ENCODE measurements at places on chromosomes 2 and 18. TPM values are rescaled to one million over a fixed set of nuclear protein-coding genes. Genes with fewer than 3 reads are reported as not detected.
A peak's percentile ranks its signal among the peaks of the same experiment; 100 is the strongest.

The GALNT13 gene
- total RNA-seq = not detected

The TUBB8B gene
- not detected for total RNA-seq

The NMUR1 gene
- total RNA-seq = not detected

The IMPACT gene
- total RNA-seq = 35.9 TPM

The DDX1 gene
- total RNA-seq = 107 TPM

The SLC9A2 gene
- not detected for total RNA-seq

The KIF1A gene
- total RNA-seq = not detected

The SPC25 gene
- 6.4 TPM for total RNA-seq

DNA sequence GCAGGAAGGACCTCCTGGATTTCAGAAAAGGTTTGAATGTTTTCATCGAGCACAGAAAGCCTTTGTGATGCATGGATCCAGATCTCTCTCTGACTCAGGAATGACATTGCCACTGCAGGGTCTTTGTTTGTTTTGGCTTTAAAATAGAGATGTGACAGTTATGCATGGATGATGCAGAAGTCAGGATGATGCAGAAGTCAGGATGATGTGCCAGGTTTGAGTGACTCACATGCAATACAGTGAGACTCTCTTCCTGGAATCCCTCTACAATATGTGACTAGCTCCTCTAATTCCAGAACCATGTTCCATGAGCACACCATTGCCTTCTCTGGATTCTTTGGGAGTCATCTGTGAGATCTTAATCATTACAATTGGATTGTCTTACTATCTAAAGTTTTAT, 177.9 kb upstream of the RAB6C start:
- DNase-seq = peak; percentile 7

DNA sequence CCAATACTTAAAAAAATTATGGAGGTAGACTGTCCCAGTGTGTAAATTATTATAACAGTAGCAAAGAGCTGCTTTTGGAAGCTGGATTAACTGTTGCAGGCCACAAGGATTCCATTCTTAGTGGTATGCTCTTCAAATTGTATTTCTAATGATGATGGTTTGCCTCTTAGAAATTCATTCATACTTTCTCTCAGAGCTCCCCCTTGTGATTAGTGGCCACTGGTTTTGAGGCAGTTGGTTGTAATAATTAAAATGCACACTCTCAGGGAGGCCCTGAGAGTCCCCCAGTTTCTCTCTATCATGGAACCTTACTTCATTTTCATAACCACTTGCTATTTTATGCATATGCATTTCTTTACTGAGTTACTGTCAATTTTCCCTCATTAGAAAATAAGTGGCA, 122.5 kb downstream of the PLA2R1 start:
- DNase-seq = peak; percentile 27

- no peak for DNase-seq
Observed at GRCh38 chr2:53381271-53381670, 386.3 kb upstream of the CHAC2 start.

DNA sequence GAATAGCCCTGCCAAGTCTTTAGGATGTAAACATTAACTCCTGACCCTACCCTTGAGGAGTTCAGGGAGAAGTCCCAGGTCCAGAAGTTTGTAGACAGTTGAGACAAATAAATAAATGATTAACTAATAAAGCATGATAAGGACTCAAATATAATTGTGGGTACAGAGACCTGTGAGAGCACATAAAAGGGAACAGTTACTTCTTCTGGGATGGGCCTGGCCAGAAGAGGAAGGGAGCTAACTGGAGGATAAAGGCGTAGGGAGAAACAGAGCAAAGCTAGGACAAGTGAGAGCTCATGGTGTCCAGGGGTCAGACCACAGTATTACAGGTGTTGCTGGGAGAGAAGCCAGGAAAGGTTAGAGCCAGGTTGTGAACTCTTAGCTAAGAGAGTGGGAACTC, 3.0 kb downstream of the LCLAT1 start:
- no peak for DNase-seq

GRCh38 chr2:164739966-164740365, 101.7 kb downstream of the COBLL1 start:
- DNase-seq = peak; percentile 65

GRCh38 chr2:25481381-25482300, 139.9 kb upstream of the DNMT3A start:
- peak; percentile 12 for DNase-seq

GRCh38 chr2:219961947-219962498, 334.6 kb downstream of the SLC4A3 start:
- DNase-seq = no peak

DNA sequence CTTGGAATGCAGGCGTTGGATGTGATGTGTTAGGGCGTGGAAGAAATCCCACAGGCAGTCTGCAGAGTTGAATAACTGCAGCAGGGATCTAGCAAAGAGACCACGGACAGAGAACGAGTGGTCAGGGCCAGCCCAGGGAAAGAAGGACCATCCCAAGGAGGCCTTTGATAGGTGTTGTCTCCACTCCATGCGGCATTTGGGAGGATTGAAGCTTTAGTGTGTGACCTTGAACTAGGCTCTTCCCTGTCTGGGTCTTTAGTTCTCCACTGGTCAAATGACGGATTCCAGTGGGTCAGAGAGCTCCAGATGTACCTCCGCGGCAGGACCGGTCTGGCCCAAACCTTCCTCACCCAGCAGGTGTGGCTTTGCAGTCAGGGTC, 18.4 kb downstream of the GREB1 start:
- DNase-seq = no peak

DNA sequence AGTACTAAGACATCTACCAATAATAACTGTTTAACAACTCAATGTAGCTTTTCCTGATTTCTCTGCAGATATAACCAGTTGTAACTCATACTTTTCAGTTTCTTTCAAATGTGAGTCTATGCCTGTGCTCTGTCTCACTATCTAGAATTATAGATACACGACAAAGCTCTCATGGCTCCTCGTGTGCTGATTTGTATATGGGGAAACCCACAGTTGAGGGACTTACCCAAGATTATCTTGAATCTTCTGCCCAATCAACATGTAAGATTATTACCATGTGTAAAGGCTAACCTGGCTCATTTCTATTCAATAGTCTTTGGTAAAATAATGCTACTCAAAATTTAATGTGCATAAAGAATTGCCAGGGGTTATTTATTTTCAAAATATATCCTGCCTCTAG, 554.4 kb downstream of the FBXO15 start:
- DNase-seq = no peak

- no peak for DNase-seq
Observed at GRCh38 chr2:180733330-180733729, 247.1 kb upstream of the UBE2E3 start.

- DNase-seq = no peak
Observed at GRCh38 chr2:930935-931334, 19.7 kb upstream of the SNTG2 start.

DNA sequence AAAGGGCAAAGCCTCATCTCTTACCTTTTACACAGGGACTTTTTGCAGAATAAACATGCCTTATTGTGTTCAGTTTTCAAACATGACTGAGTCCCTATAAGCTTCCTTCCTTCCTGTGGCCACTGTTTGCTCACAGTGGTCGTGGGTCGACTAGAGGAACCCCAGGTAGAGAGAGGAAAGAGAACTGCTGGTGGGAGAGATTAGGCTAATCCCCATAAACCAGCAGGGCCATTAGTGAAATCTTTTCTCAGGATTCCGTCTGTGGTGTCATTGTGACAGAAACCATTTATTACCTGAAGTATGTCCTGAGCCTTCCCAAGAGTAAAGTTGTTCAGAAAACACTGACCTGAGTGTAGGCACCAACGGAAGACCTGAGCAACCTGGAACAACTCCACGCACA, 21.3 kb upstream of the BOD1L2 start:
- no peak for DNase-seq

DNA sequence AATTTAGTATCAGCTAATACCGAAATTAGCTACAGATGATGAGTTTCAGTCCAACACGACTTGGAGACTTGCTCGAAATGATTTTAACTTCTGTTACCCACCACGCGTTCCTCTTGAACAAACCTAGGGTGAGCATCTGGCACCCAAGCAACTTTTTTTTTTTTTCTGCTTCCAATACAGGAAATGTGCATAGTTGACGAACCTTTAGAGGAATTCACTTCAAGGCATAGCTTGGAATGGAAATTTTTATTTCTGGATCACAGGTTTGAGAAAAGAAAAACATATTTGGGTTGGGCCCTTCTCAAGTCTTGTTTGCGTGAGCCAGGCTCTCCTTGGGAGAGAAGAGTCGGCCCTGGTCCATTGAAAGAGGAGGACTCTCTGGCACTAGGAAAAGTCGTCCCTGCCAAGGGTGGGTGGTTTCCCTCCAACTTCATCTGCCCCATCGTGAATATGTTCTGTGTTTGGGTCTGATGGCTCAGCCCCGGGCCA, 37.4 kb upstream of the RPL31 start:
- no peak for DNase-seq

DNA sequence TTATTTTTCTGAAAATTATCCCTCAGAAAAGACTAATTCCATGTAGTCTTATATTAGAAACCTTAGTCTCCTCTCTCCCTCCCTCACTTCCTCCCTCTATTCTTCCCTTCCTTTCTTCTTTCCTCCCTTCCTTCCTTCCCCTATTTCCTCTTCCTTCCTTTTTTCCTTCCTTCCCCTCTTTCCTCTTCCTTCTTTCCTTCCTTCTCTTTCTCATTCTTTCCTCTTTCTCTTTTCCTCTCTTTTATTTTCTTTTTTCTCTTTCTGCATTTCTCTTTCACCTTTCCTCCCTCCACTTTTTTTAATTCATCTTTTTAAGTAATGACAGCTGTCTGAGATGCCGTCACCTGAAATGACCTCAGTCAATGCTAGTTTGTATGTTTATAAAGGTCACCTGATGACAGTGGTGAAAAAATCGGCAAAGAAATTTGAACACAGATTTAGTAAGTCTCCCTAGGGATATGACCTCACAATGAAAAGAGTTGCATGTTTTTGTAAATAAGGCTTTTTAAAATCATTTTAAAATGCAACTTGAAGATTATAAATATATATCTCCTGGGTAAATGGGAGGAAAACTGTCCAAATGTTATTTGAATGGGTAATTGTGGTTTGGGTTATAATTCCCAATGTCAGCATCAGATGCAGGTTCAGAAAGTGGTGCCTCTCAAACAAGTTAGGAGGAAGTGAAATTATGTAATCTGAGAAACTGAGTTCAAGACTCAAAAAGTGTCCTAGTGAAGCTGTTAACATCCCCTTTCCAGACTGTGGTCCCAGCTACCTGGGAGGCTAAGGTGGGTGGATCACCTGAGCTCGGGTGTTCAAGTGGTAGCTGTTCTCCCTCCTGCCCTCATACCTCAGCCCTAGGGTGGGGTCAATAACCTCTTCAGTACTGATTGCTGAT, 90.3 kb upstream of the ST3GAL5 start:
- DNase-seq = no peak

GRCh38 chr2:230161184-230161583, 58.6 kb downstream of the SP110 start:
- peak; percentile 65 for DNase-seq

DNA sequence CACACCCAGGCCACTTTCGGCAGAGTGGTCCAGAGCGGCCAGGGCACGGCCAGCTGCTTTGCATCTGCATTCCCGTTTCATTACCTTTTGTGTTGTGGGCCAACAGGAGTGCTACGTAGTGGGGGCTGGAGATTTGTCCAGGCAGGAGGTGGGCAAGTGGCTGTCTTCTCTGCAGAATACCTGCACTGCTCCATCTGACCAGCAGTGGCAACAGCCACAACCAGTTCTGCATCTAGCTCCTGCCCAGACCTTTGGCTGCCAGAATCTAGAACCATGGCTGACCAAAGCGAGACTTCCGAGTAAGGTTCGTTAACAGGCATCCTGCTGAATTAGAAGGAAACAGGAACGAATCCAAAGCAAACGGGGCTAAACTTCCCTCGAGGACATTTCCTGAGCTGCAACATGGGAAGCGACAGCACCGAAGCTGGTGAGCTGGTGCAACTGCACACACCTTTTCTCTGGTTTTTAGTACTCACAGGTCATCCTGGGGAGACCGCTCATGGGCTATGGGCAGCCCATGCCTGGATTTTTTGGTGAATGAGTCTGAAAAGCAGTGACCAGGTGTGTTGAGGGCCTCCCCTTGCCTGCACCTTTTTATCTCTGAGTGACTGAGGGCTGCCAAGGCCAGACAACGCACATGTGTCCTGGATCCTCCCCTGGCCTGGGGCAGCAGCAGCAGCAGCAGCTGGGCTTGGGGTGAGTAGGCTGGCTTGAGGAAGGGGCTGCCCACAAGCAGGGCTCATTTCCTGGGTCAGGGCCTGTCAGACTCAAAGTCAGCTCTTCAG, 10.5 kb downstream of the GDF7 start:
- no peak for DNase-seq

DNA sequence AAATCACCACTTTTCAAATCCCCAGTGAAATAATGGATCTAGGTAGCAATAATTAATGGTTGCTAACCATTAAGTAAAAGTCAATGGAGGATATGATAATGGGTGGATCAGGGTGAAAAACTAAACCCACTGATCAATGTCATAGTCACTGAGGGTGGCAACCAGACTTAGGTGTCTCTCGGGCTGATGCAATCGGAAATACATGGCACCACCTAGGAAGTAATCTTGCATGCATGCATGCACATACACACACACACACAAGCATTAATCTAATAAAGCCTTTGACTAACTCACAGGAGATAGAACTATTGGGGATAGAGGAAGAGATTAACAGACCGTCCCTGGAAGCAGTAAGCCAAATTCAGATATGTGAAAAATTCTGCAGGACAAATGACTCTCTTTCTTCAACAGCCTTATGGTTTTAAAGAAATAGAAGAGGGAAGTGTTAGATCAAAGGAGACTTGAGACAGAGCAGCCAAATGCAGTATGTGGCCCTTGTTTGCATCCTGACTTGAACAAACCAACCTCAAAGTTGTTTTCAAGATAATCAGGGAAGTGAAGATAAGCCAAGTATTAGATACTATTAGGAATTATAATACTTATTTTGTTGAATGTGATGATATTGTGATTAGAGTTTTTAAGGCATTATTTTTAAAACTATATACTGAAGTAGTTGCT, 186.0 kb upstream of the RMP24 start:
- DNase-seq = no peak

DNA sequence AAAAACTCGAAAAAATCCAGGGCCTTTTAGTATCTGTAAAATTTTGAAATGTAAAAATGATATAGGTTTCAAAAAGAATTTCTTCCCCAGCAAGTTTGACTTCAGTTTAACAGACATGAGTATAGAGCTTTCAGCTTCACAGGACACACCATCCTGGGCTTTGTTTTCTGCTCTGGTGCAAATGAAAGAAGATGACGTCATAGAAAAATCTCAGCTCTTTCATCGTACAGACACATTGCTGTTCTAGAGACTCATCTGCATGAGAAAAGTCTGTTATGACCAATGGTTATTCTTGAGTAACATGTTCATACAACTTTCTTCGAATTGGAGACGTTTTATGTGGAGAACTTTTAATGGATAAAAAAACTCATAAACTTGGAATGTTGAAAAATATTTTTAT, 111.7 kb upstream of the DYNAP start:
- no peak for DNase-seq

GRCh38 chr18:43596105-43596712, 318.9 kb upstream of the SYT4 start:
- peak; percentile 18 for DNase-seq

DNA sequence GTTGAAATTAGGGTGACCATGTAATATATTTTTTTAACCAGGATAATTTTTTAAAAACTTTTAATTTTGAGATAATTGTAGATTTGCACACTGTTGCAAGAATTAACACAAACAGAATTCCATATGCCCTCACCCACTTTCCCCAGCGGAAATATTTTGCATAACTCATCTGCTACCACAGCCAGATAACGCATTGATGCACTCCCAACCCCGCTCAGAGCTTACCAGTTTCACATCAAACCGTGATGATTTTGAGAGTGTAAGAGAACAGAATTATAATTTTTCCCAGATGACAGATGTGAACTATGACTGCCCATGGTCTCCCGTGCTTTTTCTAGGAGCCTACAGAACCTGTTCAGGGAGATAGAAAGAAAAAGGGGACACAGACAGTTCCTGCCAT, 35.2 kb upstream of the LDLRAD4 start:
- DNase-seq = no peak

- no peak for DNase-seq
Observed at GRCh38 chr2:45897842-45898241, 246.4 kb downstream of the PRKCE start.

Measured in HFFc6 (cell line).